ENCODE measurements at places on chromosomes 5 and 9.

DNA sequence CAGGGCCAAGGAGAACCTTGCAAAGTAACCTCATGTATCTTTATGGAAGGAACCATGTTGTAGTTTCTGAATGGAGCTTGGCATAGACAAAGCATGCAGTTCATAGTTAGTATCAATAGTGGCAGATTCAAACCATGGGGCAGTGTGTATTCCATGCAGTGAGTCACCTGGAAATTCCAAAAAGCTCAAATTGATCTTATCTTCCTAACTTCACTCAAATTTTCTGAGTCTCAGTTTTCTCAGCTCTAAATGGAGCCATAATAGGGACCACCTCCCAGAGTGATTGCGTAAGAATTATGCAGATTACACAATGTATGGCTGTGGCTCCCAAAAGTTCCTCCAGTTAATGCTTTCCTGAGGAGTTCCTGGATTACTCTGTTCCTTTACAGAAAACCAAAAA, 549.9 kb upstream of the KLF4 start:
- DNase-seq = no peak

DNA sequence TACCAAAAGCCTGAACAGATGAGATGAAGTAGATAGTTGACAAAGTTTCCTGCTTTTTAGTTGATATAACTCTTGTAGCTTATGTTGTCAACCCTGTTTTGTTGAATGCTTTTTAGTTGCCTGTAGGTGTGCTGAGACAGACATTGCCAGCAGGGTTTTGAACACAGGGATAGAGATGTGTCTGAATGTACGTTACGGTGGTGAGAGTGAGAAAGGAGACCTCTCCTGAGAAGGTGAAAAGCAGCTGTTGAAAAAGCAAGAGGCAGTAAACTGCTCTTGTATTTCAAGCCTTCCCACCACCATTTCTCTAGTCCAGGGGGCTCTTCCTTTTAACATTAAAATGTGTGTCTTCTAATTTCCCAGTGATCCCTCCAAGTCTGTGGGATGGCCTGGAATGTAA, 14.7 kb downstream of the DNAJC21 start:
- DNase-seq = no peak

- DNase-seq = no peak
Measured at GRCh38 chr9:127935765-127936221, 1.9 kb downstream of the DPM2 start.

- no peak for DNase-seq
Measured at GRCh38 chr5:108696407-108696806, 51.3 kb upstream of the FER start.

DNA sequence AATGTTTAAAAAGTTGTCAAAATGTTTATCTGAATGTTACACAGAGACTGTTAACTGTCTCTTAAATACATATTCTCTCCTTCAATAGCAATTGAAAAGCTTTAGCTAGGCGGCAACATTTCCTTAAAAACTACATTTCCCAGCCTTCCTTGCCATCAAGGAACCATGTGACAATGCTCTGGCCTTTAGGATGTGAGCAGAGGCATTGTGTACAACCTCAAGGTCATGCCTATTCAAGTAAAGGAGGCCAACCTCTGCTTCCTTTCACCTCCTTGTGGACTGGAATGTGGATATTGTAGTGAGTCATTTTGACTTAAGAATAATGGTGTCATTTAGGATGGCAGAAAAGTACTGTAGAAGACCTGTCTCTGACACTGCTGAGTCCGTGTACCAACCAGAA, 23.7 kb upstream of the MROH2B start:
- DNase-seq = no peak

DNA sequence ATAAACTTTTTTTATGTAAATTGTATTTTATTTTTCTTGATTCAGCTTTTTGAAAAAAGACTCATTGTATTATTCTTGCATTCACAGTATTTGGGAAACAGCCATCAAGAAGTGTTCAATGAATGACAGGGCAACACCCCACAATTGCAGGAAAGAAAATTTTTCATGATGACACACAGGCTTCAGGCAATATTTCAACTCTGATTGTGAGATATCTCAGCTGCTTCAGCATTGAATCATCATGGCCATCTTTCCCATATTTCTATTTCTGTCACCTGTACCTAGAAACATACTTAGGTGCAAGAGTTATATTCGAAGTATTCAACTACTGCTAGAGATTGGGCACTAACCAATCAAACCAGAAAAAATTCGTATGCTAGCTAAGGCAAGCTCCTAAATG, 446.0 kb downstream of the ISL1 start:
- no peak for DNase-seq

DNA sequence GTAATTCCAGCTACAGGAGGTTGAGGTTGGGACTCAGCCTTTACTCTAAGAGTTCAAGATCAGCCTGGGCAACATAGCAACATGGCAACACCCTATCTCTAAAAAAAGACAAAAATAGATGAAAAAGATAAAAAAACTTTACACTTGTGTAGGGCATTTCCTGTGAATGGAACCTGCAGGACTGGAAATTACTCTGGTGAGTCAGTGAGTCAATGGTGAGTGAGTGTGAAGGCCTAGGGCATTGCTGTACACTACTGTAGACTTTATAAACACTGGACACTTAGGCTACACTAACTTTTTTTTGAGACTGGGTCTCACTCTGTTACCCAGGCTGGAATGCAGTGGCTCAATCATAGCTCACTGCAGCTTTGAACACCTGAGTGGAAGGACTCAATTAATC, 19.5 kb upstream of the ARSI start:
- DNase-seq = no peak

- DNase-seq = no peak
Measured at GRCh38 chr5:150637245-150638052, 3.0 kb upstream of the SYNPO start.

DNA sequence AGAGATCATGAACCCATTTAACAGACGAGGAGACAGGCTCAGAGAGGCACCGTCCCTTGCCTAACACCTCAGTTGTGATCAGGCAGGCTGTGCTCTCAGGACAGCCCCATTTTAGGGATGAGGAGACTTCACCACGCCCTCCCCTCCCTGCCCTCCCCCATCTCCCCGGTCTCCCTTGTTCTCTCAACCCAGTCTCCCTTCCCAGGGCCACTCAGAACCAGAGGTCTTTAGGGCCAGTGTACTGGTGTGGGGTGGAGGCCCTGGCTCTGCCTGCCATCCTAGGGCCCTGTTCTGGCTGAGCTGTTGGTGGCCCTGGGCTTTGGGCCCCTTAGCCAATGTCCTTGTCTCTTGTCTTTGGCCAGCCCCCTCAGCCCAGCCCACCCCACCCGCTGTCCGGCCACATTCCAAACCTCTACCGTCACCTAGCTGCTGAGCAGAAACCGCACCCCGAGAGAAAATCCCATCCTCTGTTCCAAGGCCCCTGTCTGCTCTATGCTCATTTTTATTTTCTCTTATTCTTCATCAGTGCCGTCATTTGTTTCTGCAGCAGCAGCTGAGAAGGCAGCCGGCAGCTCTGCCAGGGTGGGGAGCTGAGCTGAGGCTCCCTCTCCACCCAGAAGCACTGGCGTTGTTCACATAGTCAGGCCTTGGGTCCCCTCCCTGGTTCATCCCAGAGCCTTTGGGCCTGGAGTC, 33.9 kb downstream of the OLFML2A start:
- DNase-seq = no peak

DNA sequence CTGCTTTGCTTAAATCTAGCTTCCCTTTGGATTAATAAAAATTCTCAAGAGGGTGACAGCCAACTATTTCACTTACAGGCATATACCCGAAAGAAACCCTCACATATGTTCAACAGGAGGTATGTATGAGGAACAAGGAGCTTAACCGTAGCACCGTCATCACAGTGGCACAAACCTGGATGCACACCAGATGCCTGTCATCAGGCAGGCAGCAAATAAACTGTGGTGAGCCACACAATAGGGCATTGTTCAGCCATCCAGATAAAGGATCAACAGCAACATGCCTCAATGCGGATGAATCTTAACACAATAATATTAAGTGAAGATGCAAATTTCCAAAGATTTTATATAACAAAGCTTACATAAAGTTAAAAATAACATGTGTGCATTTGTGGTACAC, 5.5 kb upstream of the TNFSF15 start:
- no peak for DNase-seq

- no peak for DNase-seq
Measured at GRCh38 chr5:148825716-148826052, 727 bp upstream of the ADRB2 start.

- DNase-seq = no peak
Measured at GRCh38 chr5:57171816-57172465, 1.9 kb upstream of the GPBP1 start.

- DNase-seq = no peak
Measured at GRCh38 chr9:99824378-99825171, 2.9 kb downstream of the NR4A3 start.

DNA sequence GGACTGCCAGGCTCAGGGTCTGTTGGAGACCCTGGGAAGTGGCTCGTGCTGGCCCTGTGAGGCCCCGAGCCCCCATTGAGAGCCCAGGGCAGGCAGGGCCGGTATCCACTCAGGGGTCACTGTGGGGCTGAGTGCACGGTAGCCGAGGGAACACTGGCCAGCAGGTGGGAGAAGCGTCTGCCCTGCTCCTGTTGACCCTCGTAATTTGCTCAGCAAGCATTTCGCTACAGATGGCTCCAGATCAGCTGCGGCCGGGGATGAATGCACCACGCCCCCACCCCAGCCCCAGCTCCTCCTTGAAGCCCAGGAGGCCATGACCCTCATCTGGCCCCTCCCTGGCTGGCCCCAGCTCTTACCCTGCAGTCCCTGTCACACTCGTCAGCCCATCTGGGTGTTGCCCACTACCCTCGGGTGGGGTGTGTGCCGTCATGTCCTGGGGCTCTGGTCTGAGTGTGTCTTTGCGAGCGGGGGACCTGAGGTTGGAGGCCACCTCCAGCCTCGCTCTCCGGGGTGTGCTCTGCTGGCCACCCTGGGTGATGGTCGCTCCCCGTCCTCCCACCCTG, 6.1 kb upstream of the NRARP start:
- DNase-seq = no peak

DNA sequence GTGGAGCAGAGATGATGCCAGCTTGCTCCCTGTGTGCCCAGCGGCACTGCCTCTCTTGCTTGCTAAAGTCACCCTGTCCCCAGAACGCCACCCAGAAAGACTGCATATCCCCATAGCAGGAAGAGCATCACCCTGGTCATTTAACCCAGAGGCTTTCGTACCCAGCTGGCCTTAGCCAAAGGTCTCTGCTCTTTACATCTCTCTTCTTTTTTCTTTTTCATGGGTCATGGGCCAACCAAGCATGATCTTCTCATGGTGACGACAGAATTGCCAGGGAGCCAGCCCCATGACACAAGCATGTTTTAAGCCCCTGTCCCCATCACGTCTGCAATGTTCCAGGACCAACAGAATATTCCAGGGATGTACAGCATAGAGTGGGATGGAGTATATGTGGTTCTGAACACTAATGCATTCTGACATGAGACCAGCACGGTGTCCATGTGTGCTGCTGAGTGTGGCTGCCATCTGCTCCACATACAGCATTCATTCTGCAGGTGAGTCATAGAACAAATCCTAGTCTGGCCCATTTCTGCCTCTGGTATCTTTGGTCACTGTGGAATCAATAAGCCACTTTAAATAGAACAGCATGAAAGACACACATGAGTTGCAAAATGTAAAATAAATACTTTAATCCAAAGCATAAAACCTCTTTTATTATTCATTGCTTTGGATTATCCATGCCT, 203.0 kb downstream of the MED10 start:
- no peak for DNase-seq

DNA sequence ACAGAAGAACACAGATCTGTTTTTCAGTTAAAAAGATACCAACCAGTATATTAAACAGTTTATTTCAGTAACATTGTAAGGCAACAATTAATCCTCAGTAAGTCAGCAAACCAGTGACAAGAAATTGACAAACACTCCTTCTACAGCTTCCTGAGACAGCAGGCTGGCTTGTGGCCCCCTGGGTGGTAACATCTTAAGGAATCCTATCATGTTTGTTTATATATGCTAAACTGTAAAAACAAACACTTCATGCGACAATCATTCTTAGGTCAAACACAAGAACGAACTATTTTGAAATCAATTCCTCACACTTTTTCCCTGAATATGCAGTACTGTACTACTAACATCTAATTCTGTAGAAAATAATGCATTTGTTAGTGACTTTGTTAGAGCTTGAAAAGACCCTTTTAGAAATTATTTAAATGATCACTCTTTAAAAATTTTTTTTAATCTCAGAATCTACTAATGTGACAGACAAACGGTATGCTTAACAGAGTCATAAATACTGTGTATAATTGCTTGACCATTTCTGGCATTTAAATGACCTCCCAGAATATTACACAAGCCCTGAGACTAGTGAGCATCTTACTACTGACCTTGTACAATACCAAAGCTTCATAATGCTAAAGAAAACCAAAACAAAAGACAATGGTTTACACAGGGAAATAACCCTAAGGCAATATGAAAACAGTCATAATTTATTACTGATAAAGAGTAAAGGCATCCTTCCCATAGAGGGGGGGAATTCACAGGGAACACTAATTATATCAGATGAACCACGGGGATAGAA, 48.2 kb downstream of the ERMP1 start:
- DNase-seq = no peak

GRCh38 chr5:138752951-138753793, at the start of gene CTNNA1:
TSS of gene CTNNA1 (plus strand) at chr5:138753425. CDS start at chr5:138781925, 28,500 bp downstream.
- no peak for DNase-seq

DNA sequence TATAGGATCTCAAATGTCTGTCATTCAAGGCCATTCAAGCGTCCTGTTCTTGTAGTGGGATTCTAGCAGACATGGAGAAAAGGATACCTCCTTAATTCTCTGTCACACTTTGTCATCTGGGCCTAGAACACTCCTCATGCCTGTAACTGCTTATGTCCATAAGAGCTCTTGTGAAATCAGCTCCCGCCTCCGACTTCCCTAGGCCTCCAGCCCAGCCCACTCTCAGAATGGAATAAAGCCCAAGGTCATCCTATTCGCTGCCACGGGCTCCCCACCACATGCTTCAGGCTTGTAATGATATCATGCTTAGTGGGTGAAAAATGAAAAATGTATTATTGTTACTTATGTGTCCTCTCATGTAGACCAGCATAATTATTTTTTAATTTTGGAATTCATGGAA, 632.5 kb downstream of the ISL1 start:
- no peak for DNase-seq

Measured in Jurkat, Clone E6-1 (cell line).